ENCODE measurements at places on chromosomes 6 and 20.

- no peak for DNase-seq
These were observed 4.5 kb downstream of the HLA-DOA start for GRCh38 chr6:33004940-33005339.

- DNase-seq: no peak
These were observed 544.6 kb upstream of the BTBD3 start for GRCh38 chr20:11372876-11373790.

GRCh38 chr6:83314693-83315092, 116.2 kb downstream of the ME1 start:
- DNase-seq: no peak

DNA sequence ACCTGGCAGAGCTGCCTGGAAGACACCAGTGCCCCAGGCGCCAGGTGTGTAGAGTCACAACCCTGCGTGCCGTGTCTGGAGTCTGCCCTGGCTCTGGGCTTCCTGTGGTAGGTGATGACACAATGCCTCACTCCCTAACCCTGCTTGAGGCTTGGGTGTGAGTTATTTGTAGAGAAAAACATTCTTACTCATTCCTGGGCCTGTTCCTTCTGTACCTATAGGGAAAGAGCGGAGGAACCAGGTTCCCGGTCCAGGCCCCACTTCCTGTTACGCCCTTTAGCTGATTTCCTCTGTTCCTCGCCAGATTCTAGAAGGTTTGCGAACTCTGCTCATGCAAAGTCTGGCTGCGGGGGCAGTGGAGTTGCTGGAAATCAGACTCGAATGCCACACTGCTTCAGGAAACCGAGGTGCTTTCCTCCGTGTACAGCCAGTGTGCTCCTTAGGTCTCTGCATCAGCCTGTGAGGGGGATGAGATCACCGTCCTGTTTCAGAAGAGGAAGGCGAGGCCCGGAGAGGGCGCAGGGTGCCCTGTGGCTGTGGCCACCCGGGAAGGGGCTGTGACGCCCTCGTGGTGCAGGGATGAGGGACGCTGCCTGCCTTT, 67.1 kb upstream of the DUSP22 start:
- no peak for DNase-seq

- no peak for DNase-seq
These were observed 8.5 kb downstream of the ETV7 start for GRCh38 chr6:36378936-36379335.

- DNase-seq: no peak
These were observed 67.1 kb downstream of the EDN1 start for GRCh38 chr6:12356983-12357972.

DNA sequence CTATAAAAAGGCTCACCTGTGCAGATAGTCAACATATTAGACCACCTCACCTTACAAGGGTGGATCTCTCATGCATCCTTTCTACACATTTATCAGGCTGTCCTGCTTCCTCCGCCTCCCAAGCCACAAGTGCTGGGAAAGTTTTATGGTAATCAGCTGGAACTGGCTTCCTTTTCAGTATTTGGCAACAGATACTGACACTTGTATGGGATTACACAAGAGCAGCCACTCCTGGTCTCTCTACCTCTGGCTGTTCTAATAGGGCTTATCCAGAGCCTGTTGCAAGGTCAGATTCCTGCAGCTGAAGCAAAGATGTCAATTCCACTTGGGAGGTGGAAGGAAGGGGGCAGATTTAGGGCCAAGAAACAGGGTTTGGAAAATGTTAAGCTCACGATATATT, 503 bp upstream of the GPLD1 start:
- no peak for DNase-seq

- no peak for DNase-seq
These were observed 60.2 kb downstream of the NCOA3 start for GRCh38 chr20:47561603-47562583.

- DNase-seq: no peak
These were observed 32.2 kb downstream of the AHI1 start for GRCh38 chr6:135465307-135465706.

GRCh38 chr20:43542161-43542560, 16.7 kb upstream of the SGK2 start:
- no peak for DNase-seq

- DNase-seq: no peak
These were observed 54.3 kb downstream of the ANKRD60 start for GRCh38 chr20:58173930-58174707.

DNA sequence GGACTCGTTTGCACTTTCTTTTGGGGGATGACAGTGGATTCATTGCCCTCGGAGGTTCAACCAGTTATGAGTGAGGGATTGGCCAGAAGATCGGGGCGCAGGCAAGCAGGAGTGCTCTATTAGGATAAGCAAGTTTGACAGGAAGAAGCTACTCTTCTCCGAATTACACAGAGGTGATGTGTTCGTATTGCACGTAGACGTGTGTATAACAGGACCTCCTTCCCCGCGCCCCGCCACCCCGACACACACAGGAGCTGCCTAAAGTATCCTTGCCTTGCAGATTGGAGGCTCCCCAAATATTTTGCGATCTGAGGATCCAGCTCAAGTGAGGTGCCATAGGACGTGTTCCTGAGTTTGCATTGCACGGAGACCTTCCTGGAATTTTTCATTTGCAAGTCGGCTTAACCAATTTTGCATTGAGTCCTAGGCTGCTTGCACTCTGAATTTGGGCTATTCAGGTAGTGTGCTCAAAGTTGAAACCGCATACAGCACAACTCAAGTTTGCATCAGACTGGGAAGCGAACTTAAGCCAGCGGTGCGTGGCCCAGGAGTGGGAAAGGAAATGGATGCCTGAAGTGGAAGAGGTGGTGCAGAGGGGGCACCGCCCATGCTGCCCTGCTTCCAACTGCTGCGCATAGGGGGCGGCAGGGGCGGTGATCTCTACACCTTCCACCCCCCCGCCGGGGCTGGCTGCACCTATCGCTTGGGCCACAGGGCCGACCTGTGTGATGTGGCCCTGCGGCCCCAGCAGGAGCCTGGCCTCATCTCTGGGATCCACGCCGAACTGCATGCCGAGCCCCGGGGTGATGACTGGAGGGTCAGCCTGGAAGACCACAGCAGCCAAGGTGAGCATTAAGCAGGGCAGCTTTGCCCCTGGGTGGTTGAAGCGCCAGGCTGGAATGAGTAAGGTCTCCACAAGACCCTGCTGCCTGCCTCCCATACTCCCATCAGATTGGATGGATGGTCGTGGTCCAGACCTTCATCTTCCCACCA, 770 bp downstream of the TCF19 start:
- DNase-seq: no peak

DNA sequence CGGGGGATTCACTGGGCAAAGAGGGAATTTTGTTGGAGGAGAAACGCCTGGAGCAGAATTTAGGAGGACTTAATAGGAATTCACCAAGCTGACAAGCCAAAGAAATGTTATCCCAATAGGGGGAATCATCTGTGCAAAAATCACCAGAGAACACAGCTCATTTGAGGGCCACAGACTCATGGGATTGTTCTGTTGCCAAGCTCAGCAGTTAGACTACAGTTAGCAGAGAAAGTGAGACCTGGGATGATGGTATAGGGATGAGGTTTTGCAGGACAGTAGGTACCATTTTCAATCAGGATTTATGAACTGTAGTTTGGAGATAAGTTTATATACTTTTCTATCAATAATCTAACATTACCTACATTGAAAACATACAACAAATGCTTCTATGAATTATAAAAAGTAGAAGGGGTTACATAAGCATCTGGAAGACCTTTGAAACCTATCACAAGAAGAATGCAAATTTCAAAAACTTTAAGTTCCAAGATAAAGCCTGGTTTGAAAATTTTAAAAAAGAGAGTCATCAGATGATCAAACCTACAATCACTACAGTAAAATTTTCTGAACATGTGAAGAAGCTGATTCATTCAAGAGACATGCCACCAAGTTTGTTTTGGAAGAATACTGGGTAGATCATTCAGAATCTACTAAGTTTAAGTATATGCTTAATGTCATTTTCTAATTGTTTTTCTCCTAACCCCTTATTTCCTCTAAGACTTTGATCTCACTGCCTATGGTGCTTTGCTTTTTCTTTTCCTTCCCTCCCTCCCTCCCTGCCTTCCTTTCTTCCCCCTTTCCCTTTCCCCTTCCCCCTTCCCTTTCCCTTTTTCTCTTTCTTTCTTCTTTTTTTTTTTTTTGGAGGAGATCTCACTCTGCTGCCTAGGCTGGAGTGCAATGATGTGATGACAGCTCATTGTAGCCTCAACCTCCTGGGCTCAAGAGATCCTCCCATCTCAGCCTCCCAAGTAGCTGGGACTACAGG, 81.5 kb downstream of the KIF13A start:
- no peak for DNase-seq

DNA sequence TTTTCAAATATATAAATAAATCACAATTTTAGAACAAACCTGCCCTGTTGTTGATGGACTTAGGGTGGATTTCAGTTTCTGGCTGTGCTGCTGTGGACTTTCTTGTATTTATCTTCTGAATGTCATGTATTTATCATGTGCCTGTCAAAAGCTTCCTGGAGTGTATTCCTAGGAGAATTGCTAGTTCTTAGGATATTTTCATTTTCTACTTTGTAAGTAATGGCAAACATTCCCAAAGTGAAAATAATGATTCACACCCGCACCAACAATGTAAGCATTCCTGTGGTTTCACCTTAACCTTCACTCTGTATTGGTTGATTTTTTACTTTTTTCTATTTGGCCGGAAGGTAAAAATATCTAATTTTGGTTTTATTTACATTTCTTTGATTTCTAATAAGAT, 387.8 kb downstream of the SMOC2 start:
- DNase-seq: no peak

- no peak for DNase-seq
These were observed 69.6 kb downstream of the TMEM242 start for GRCh38 chr6:157253699-157254098.

GRCh38 chr6:31736021-31736767, at the start of gene CLIC1:
Gene CLIC1 (minus strand): TSS chr6:31736530. CDS start chr6:31736300, 230 bp downstream.
- DNase-seq: peak; percentile 54

GRCh38 chr20:10605547-10606195, 68.1 kb downstream of the JAG1 start:
- DNase-seq: no peak

GRCh38 chr6:124869416-124869815, 92.8 kb upstream of the RNF217 start:
- DNase-seq: no peak

DNA sequence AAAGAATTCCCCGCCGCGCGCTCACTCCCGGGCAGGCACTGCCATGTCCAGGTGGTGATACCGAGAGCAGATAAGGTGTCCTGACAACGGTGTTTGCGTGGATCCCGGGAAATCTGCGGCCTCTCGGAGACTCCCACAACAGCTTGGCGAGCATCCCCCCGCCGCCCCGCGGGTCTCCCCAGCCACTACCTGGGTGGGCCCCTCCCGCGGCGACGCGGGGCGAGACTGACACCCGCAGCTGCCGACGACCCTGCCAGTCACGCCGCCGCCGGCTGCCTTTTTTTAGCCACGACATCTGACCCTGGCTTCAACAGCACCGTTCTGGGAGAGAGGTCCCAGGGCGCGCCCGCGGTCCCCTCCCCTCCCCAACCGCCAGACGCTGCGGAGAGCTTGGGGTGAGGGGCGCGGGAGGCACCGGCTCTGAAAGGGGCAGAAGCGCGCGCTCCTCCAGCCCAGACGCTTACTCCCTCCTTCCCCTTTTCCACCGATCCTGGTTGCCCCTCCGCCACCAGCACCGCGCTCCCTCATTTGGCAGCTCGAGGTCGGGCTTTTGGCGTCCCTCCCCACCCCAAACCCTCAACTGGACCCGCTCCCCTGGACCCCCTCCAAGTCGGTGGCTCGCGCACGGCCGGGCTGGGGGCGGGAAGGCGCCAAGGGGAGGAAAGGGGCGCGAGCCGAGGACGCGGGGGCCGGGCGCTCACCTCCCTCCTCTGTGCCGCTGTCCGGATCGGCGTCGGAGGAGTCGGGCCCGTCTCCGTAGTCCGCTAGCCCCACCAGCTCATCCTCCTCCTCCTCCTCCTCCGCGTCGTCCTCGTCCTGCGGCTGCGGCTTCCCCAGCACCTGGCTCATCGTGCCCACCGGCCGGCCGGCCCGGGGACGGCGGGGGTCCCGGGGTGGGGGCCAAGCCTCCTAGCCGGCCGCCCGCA, 665 bp downstream of the RRAGD start:
- DNase-seq: no peak

GRCh38 chr6:27642744-27643456, 170.0 kb upstream of the ZNF184 start:
- no peak for DNase-seq

GRCh38 chr6:4586469-4586859, 189.7 kb upstream of the CDYL start:
- DNase-seq: no peak

DNA sequence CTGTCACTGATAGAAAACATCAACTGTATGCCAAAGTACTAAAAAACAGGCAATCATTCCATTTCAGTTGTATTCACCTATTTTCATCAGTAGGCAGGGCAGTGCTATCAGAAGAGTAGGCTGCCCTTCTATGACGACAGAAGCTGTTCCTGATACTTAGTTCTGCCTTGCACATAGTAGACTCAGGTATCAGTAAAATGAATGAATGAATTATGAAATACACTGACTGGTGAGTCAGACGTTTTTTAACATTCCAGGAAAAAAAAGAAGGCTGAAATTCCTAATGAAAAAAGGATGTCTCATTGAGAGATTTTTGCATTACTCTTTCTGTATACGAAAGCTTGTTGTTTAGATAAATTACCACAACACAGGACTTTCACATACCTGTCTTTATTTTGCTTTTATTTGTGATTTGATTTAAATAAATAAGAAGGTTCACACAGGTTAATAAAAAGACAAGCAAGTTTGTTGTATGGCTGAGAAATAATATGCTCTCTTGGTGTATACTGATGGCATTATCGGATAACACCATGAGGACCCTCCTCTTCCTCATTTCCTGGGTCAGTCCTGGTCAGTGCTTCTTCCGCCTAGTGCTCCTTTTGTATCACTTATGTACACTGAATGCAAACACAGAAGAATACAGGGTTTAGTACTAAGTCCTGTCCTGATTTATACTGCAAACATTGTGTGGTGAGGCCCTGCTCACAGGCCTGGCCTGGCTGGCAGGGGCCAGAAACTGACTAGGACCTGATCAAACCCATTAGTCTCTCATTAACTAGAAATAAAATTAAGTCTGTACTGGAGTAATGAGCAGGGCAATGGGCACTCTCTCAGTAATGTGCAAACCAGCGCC, 39.4 kb upstream of the SPDEF start:
- no peak for DNase-seq

- DNase-seq: no peak
These were observed 17.4 kb upstream of the PRDM13 start for GRCh38 chr6:99589290-99589672.
